Activated naive CD8-positive, alpha-beta T cell treated with anti-CD3 and anti-CD28 coated beads for 36 hours (primary cell): ENCODE measurements at places on chromosomes 6 and 20.

DNA sequence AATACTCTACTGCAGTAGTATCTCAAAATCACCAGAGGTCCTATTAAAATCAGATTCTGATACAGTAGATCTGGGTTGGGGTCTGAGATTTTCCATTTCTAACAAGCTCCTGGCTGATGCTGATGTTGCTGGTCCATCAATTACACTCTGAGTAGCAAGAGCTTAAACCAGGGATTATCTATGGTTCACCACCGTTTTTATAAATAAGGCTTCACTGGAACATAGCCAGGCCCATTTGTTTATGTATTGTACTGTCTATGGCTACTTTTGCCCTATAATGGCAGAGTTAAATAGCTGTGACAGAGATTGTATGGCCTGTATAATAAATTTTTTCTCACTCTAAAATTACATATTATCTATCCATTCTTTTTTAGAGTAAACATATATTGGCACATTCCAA lies 53.0 kb downstream of the NUDT3 start:
- no peak overlapping the region for H3K27ac ChIP-seq
- peaks cover 40% of the 10 kb centered on the region for H3K4me1 ChIP-seq
- H3K36me3 ChIP-seq, result peaks cover 26% of the 10 kb centered on the region
- DNase-seq, result no peak

GRCh38 chr6:87944541-87944954 lies 103.1 kb upstream of the SPACA1 start:
- no peak overlapping the region for H3K4me3 ChIP-seq
- no peaks in the 10 kb centered on the region for H3K36me3 ChIP-seq
- H3K4me1 ChIP-seq, result no peaks in the 10 kb centered on the region
- H3K27me3 ChIP-seq, result peaks cover 10% of the 10 kb centered on the region
- DNase-seq, result no peak

DNA sequence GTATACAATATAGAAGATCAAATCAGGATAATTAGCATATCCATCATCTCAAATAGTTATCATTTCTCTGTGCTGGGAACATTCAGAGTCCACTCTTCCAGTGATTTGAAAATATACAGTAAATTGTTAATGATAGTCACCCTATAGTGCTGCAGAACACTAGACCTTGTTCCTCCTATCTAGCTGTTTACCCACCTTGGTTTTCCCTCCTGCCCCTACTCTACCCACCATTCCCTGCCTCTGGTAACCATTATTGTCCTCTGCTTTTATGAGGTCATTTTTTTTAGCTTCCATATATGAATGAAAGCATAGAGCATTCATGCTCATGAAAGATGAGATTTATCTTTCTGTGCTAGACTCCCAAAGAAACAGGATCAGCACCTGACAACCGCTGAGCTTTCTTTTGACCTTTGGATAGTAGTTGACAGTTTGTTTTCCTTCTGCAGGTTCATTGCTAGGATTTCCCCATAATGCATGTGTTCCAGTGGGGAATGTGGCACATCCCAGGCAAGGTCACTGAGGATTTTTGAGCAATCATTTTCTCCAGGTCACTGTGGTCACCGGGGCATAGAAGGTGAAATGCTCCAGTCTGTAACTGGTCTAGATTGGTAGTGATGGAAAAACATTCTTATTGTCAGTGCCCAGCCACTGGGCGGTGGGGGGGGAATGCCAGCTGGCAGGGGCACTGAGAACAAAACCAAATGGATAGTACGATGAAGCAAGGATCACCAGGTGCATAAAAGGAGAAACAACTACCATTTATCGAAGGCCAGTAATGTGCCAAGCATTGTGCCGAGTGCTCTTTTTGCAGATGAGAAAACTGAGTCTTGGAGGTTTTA lies 33.6 kb upstream of the BCAS1 start:
- peaks cover 2% of the 10 kb centered on the region for H3K36me3 ChIP-seq
- peaks cover 5% of the 10 kb centered on the region for H3K4me1 ChIP-seq
- no peak overlapping the region for H3K27ac ChIP-seq
- DNase-seq, result no peak
- H3K27me3 ChIP-seq, result no peaks in the 10 kb centered on the region

DNA sequence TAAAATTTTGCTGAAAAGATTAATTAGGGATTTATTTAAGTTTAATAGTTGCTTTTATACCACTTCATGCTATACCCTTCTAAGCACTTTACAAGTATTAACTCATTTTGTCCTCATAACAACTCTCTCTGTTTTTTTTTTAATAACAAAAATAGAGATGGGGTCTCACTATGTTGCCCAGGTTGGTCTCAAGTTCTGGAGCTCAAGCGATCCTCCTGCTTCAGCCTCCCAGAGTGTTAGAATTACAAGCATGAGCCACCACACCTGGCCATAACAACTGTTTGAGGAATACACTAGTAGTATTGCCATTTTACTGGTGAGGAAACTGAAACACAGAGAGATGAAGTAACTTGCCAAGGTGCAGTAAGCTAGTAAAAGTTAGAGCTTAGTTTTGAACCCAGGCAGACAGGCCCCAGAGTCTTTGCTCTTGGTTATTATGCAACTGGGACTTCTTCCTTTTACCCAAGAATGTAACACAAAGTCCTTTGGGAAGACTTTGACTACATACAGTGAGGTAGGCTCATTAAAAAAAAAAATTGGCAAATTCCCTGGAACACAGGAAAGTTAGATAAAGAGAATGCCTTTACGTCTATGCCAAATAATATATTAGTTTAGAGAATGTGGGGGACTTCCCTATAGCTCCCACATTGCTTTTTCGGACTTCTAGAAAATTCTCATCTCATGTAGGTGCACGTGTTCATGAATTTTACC lies 11.4 kb downstream of the ANKS1A start:
- peaks cover 5% of the 10 kb centered on the region for H3K36me3 ChIP-seq
- DNase-seq, result no peak
- H3K4me1 ChIP-seq, result peaks cover 10% of the 10 kb centered on the region
- no peak overlapping the region for H3K4me3 ChIP-seq

DNA sequence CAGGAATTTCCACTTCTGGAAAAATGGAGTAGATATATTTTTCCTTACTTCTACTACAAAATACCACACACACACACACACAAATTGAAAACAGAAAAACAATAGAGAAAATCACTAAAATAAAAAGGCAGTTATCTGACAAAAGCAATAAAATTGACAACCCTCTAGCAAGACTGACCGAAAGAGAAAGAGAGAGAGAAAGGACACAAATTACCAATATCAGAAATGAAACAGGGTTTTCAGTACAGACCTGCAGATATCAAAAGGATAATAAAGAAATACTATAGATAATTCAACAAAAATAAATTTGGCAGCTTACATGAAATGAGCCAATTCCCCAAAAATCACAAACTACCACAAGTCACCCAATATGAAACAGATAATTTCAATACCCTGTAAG lies 104.7 kb downstream of the OPRM1 start:
- H3K4me1 ChIP-seq, result peaks cover 9% of the 10 kb centered on the region
- peaks cover 4% of the 10 kb centered on the region for H3K27me3 ChIP-seq
- H3K27ac ChIP-seq, result no peak overlapping the region
- no peak overlapping the region for H3K4me3 ChIP-seq
- no peak for DNase-seq

DNA sequence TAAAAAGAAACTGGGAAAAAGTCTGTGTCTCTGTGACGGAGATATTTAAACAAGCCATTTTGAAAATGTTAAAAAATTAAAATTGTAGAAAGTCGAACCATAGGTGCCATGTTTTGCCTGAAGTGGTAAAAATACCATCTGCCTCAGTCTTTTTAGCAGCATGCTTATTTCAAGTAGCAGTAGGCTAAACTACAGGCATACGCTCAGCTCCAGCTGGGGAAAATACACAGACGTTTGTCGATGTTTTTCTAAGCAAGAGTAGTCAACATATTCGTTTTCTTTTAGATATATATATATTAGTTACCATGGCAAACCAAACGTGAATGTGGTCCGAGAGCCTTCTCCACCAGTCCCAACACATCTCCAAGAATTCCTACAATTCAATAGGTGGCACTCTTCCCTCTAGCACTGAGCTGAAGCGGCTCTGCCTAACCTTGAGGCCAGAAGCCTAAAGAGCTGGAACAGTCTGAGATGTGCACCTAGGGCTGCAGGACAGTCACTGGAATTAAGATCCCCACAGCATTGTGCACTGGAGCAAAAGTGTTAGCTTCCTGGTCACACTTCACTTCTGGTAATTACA lies 70.2 kb upstream of the BEND3 start:
- H3K27ac ChIP-seq, result no peak overlapping the region
- no peaks in the 10 kb centered on the region for H3K27me3 ChIP-seq
- DNase-seq, result no peak
- no peaks in the 10 kb centered on the region for H3K4me1 ChIP-seq
- H3K4me3 ChIP-seq, result no peak overlapping the region
- H3K36me3 ChIP-seq, result peaks cover 9% of the 10 kb centered on the region

DNA sequence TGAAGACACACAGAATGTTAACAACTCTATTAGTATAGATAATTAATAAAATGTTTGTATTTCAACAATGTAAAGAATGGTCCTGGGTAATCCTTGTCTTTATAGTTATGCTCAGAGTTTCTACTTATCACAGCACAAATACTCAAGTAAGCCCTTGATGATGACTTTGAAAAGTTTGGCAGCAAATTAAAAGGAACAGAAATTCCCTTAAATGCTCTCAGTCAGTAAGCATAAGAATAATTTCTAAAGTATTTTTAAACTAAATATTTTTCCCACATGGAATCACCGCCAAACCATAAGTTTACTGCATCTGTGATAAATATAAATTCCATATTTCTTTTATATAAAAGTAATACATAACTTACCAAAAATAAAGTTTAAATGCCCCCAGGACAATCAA lies 96.1 kb downstream of the COL12A1 start:
- no peaks in the 10 kb centered on the region for H3K4me1 ChIP-seq
- H3K27me3 ChIP-seq, result peaks cover 6% of the 10 kb centered on the region
- H3K27ac ChIP-seq, result no peak overlapping the region
- H3K36me3 ChIP-seq, result no peaks in the 10 kb centered on the region
- DNase-seq, result no peak

DNA sequence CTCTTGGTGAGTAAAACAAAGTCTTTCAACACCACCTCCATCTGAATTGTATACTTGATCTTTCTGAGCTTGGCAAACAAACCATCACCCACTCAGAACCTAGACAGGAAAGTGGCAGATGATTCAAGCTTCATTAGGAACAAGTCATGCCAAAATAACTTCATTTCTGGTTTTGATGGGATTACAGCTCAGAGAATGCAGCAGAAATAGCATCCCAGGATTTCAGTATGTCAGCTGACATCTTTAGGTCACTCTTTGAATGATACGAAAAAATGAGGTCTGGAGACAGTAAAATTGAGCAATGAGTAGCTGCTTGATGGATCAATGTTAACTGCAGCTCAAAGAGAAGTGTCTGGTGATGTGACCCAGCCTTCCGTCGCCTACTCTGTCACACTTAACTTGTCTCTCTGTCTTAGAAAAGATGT lies 92.4 kb downstream of the GJA10 start:
- no peaks in the 10 kb centered on the region for H3K27me3 ChIP-seq
- DNase-seq, result no peak
- peaks cover 79% of the 10 kb centered on the region for H3K36me3 ChIP-seq
- peak overlapping the region; percentile 80 for H3K27ac ChIP-seq
- H3K4me3 ChIP-seq, result no peak overlapping the region

- H3K27me3 ChIP-seq, result no peaks in the 10 kb centered on the region
- H3K36me3 ChIP-seq, result no peaks in the 10 kb centered on the region
- no peak for DNase-seq
- H3K4me3 ChIP-seq, result no peak overlapping the region
These were observed 82.5 kb downstream of the PRL start for GRCh38 chr6:22214314-22214713.

- DNase-seq, result peak; percentile 36
- peak overlapping the region; percentile 92 for H3K27ac ChIP-seq
- peaks cover 47% of the 10 kb centered on the region for H3K4me1 ChIP-seq
- peak overlapping the region; percentile 85 for H3K4me3 ChIP-seq
- no peaks in the 10 kb centered on the region for H3K27me3 ChIP-seq
- H3K36me3 ChIP-seq, result no peaks in the 10 kb centered on the region
These were observed 23.7 kb downstream of the HLA-A start for GRCh38 chr6:29965873-29966601.

DNA sequence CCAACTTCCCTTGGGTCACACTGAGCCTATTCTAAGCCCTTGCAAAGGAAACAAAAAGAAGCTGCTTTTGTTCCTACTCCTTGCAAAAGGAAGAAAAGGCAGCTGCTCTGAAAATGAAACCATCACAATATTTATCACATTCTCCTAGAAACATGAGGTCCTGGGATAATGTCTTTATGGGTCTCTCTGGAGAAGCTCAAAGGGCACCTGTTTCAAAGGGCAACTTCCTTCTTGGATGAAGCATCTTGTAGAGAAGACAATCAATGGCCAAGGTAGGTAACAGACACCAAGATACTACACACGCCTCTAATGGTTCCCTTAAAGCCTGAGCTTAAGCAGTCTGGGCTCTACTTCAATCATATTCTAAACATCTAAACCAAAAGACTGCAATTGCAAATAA lies 10.4 kb downstream of the ELOVL5 start:
- no peaks in the 10 kb centered on the region for H3K27me3 ChIP-seq
- H3K27ac ChIP-seq, result peak overlapping the region; percentile 13
- no peak overlapping the region for H3K4me3 ChIP-seq
- peaks cover 32% of the 10 kb centered on the region for H3K36me3 ChIP-seq

DNA sequence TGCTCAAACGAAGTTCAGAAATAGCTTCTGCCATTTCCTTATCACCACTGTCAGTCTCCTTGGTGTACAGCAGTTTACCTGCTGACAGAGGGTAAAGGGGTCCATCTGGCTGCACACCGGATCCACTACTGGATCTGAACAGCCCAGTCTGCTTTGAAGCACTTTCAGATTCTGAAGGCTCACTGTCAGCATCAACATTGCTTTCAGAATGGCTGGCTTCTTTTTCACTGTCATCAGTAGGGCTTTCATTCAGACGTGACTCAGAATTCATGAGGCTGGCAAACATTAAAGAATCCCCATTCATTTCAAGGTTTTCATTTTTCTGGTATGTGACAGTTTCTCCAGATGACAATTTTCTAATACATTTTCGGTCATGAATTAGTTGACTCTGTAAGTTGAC lies 21.0 kb upstream of the PNISR start:
- H3K27ac ChIP-seq, result no peak overlapping the region
- no peak overlapping the region for H3K4me3 ChIP-seq
- peaks cover 58% of the 10 kb centered on the region for H3K36me3 ChIP-seq

DNA sequence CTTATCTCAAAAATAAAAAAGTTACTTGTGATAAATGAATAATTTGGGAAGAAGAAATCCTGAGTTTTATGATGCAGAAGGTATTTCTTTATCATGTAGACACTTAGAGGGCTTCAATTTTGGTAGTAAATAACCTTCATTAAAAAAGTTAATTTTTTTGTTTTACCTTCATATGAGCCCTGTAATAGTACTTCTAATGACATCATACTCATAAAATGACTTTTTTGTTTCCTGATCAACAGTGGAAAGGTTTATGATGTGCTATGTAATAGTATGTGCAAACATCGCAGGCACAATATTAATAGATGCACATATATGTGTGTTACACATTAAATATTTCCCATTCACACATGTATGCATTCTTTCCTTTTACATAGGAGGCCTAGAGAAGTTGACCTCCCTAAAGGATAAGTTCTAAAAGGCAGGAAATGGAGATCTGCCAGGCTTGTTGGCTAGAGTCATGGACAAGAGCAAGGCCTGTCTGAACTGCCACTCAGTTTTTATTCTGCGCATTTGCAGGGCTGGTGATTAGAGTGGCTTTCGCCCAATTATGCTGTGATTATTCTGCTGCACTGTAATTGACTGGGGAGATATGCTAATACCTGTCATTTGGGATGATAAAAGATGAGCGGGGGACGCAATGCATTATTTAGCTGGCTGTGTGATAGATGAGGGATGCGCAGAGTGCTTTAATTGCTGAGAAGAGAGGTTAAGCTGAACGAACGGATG lies 272.6 kb downstream of the TMEM242 start:
- peaks cover 27% of the 10 kb centered on the region for H3K4me1 ChIP-seq
- no peak for DNase-seq
- H3K36me3 ChIP-seq, result peaks cover 14% of the 10 kb centered on the region
- no peaks in the 10 kb centered on the region for H3K27me3 ChIP-seq
